ENCODE measurements at places on chromosomes 3 and 15.

GRCh38 chr3:9913601-9914000 is 3.3 kb upstream of the IL17RC start:
- DNase-seq, result no peak

DNA sequence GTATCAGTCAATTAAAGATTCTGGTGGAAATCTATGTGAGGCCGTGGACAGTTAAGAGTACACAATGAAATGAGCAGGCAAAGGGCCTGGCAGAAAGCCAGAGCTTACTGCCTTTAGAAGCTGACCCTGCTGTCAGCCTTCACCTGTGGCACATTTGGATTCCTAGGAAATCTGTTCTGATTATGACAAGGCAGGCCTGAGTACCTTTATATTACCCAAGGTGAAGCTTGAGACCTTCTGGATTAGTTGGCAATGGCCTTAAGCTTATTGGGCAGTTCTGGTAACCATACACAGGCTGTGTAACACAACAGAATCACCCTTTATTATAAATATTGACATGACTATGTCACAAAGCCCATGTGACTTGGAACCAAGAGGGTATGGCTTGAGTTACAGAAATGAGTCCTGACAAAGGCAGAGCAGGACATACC is 43.2 kb downstream of the NBEAL2 start:
- DNase-seq, result no peak

GRCh38 chr3:76400141-76400540 is 614.8 kb upstream of the ZNF717 start:
- no peak for DNase-seq

- DNase-seq, result no peak
These were observed 11.2 kb upstream of the TXNRD3 start for GRCh38 chr3:126665959-126666657.

- DNase-seq, result no peak
These were observed 536.8 kb downstream of the PYDC2 start for GRCh38 chr3:191997579-191998268.

DNA sequence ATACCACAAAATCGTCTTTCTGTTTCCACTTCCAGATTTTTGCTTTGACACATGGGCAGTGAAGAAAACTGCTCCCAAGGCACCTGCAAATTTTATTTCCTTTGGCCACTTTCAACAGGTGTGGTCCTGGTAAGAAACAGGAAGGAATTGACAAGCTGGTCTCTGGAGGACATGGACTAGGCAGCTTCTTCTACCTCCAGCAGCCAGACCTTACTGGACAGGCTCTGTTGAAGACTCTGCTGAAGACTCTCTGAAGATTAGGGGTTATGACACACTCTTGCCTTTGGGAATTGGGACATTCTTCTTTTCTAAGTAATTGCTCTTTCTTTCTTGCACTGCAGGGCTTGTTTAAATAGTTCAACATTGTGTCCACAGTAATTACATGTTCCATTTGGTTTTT is 147.7 kb upstream of the DCBLD2 start:
- no peak for DNase-seq

DNA sequence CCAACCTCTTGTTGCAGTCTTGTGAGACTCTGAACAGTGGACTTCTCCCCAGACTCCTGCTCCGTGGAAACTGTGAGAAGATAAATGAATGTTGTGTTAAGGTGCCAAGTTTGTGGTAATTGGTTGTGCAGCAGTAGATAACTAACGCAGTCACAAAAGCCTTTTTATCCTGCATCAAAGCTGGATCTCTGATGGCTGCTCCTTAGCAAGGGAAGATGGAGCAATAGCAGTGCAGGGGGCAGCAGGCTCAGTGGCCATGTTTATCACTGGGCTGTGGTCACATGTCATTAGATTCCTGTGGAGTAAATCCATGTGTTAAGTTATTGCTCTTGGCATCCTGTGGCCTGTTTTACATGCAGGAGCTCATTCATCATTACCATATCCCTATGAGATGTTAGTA is 13.5 kb downstream of the CMTM7 start:
- no peak for DNase-seq

- DNase-seq, result no peak
These were observed 3.3 kb upstream of the CP start for GRCh38 chr3:149224736-149225594.

GRCh38 chr3:122299215-122299614 is 25.8 kb upstream of the CSTA start:
- no peak for DNase-seq

DNA sequence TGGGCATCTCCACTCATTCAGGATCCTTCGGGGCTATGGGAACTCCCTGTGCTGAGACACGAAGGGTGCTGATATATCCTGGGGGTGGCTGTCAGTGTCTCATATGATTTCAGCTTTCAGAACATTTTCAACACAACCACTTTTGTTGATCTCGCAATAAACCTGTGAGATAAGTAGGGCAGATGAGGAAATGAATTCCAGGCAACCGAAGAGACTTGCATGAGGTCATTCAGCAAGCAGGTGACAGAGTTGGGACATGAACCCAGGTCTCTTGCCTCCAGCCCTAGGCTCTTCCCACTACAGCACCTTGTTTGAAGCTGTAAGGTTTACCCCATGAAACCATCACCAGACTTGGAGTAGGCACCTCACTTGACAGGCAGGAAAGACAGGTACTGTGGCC is 16.6 kb downstream of the DUOX1 start:
- DNase-seq, result no peak

- DNase-seq, result no peak
These were observed 202.8 kb downstream of the CADM2 start for GRCh38 chr3:85161544-85161943.

GRCh38 chr3:196122021-196122687 is 40.3 kb upstream of the TFRC start:
- no peak for DNase-seq

DNA sequence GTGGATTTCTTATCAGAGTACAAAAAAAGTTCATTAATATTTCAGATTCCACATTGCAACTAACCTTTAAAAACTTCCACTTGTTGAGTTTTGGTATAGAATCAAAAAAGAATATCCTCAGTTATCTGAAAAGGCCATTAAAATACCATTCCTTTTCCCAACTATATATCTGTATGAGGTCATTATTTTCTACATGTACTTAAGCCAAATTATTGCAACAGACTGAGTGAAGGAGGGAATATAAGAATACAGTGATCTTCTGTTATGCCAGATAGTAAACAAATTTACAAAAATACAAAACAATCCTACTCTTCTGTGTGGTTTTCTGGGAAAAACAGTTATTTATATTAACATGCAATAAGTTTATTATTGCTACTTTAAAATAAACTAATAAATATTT is 5.7 kb upstream of the GANC start:
- no peak for DNase-seq

DNA sequence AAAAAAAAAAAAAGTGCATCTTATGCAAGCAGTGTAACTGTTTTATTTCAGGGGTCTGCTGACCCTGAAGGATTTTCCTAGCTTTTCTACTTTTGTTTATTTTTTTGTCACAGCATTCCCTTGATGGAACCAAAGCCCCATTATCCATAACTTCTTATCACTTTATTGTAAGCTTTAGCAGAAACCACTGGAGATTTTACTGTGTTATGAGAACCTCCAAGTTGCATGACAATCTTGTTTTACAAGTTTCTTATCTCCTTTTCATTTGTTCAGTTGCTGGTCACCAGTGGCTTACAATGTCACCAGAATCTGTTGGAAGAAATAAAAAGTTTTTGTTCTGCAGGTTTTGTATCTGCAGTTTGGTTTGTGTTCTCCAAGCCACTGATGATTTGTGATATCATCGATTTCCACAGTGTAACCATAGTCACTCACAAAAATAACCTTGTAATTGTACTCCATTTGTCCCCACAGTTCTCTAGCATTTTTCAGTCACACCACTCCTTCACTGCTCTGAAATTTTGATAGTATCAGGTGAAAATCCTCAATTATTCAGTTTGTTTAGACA is 660.0 kb downstream of the RBMS3 start:
- DNase-seq, result no peak

GRCh38 chr3:87333393-87333892 is 57.1 kb upstream of the POU1F1 start:
- no peak for DNase-seq

DNA sequence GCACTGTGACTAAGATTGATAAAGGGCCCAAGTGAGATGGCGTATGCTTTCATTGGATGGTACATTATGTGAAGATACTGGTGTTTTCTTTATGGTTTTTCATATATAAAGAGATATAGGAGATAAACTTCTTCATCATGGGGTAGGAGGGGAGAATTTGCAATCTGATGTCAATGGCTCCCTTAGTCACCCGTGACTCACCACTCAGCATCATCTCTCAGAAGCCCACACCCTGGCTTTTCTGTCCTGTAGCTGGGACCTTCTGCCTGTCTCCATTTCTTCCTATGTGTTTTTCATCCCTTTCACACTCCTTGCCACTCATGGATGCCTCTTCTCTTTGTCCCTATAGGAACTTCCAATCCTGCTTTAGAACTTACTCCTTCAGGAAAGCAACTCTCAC is 114.3 kb upstream of the SEMA6D start:
- DNase-seq, result no peak

DNA sequence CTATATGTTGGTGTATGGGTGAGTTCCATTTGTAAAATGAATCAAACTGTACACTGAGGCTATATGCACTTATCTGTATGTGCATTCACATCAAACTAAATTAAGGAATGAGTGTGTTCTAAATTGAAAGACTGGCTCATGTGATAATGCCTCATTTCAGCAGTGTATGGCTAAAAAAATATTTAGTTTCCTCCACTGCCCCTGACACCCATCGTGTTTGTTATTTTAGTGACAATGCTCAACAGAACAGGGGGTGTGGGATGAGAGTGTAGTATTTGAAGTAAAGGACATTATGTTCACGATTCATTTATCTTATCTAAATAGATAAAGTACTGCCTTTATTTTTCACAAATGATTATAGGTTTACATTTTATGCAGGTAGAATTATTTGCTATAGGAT is 301.1 kb upstream of the ARPP21 start:
- DNase-seq, result no peak

DNA sequence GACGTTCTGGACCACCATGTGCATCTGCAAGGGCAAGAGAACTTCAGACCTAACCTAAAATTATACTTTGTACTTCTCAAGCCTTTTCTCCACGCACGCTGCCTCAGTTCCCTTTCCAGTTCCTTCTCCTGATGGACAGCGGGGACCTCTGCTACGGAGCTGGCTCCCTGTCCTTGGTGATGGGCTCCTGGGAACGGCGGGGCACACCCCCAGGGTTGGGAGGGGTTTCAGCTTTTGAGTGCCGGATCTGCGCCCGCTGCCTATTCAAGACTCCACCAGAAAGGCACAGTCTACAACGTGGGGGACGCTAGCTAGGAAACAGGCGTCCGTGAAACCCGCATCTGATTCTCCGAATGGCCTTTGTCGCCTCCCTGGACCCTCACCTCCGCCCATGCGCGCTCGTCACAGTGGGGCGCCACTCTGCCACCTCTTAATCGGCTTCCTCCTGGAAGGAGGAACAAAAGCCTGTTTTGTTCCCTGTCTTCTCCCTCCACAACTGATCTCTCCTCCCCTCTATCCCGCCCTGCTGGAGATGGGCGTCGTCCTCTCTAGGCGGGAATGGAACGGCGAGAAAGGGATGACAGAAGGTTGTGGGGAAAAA is 2.2 kb downstream of the GPR149 start:
- DNase-seq, result no peak

GRCh38 chr3:165725296-165725695 is 111.9 kb downstream of the BCHE start:
- no peak for DNase-seq

DNA sequence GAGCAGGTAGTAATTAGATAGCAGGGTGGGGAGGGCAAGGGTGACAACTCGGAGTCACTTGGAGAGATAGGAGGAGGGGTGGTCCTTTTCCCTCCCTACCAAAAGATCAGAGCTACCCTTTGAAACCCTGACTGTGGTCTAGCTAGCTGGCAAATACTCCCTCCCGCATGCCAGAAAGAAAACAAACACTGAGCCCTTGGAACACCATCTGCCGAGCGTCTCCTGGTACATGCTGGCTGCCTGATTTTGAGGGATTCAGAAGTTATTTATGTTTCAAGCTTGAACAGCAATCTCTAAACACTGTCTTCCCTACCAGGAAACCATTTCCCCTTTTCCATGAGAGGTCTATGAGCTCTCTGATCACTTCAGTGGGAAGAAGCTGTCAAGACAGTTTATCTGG is 291.6 kb upstream of the CFAP20DC start:
- DNase-seq, result no peak

DNA sequence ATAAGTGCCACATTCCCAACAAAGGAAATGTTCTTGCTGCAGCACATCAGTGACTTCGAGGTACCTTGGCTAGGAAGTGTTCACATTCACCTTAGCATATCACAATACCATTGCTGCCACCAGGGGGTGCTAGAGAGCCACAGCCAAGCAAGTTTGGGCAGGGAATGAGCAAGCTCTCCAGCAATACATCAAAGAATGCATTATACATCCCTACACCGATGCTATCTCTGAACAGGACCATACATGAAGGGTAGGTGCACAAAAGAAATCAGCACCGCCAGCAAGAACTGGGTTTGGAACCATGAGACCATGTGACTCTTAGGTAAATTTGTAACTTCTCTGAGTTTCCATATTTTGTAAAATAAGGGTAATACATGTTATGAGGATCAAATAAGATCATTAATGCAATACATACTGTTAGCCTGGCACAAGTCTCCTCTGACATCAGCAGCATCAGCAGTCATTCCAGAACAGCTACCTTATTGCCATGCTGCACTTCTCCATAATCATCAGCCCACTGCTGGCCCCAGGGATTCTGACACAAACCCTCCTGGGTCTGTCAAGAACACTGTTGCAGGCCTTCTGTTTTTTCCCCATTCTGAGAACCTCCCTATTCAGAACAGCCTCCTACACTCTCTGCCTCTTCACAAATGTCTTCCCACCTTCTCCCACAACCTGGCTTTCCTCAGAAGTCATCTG is 37.5 kb downstream of the RYK start:
- no peak for DNase-seq

DNA sequence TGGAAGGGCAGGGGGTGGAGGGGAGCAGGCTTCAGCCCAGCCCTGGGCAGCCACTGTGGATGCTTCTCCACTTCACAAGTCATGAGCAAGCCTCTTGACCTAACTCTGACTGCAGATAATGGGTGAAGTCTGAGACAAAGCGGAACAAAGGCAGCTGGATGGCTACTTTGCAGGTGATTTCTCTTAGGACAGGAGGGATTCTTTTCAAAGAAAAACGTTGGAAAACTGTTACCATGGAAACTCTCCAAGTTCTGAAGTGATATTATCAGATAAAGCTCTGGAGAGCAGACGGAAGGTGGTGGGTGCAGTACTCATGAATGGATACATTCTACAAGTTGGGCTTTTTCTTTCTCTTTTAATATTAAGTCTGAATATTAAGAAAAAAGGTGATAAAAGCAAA is 254.2 kb upstream of the SLCO3A1 start:
- no peak for DNase-seq
